Stimulated activated CD4-positive, alpha-beta T cell treated with anti-CD3 and anti-CD28 coated beads, Interleukin-15, amount 100 ng/mL, for 48 hours (primary cell): ENCODE measurements at places on chromosomes 1 and 21.

DNA sequence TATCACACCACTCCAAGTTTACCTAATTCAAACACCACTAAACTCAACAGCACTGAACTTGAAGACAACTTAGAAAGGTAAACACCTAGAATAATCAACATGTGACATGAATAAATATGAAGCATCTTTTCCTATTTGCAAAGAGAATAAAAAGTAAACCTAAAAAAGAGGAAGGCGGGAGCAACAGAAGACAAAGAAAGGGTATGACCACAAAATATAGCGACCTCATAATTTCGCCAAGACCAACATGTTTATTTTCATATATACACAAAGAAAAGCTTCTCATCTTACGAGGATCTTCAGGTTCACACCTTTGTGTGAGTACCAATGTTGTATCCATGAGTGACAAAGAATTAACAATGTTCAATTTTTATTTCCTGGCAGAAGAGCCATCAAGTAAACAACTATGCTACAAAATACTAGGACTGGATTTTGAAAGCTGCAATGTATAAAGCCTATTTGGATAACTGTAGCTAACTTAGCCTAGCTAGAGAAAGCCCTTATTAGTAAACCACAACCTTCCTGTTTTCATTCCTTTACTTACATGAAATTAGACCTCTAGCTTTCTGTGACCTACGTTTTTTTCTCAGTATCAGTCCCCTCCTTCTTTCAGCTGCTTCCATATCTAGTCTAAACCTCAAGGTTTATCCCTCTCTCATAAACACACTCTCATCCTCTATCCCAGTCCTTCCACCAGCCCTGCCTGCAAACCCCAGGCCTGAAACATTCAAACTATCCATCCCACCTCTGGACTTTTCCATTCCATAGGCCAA, 21.3 kb upstream of the PHTF1 start:
- no peak for DNase-seq

DNA sequence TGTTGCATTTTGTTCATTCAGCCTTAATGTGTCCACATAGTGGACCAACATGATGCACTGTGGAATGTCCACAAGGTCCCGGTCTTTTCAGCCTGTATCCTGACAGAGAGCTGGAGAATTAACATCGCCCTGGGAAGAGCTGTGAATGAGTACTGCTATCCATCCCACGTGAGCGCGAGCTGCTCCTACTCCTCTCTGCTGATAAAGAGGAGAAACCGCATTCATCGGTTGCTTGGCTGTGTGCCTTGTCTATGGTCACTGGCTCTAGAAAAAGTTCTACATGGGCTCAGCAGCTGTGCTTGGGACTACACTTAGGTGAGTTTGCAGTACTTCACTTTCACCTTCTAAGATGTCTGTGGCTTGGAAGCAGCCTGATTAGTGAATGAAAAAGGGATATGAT, 31.1 kb upstream of the IGSF5 start:
- DNase-seq = no peak

- DNase-seq = peak; percentile 27
Observed at GRCh38 chr1:1616045-1616790, 918 bp downstream of the MIB2 start.

DNA sequence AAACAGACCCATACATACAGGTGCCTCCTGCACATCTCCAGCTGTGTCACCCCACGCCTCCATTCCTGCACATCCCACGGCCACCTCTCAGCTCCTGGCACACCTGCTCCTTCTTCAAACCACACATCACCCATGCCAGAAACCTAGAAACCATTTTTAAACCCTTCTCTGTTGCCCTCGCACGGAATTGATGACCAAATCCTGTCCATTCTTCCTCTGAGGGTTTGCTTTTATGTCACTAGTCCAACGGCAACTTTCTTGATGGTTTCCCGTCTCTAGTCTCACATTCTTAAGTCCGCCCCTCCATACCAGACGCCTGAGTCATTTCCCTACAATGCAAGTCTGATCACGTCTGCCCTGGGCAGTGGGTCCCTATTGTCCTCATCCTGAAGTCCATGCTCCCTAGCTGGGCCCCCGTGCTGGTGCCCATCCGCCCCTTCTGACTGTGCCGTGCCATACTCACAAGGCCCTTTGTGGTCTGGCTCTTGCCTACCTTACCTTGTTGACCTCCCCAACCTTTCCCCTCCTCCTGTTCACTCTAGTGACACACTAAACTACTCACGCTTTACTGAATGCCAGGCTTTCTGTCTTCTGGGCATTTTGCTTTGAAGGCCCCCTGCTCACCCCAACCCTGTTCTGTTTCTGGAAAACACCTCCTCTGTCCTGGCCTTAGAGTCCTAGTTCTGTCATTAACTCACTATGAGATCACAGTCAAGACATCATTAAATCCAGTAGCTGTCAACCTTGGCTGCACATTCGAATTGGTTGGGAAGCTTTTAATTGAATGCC, 17.6 kb downstream of the SLC2A1 start:
- no peak for DNase-seq

GRCh38 chr1:4699376-4700301, 45.2 kb downstream of the AJAP1 start:
- DNase-seq = no peak

DNA sequence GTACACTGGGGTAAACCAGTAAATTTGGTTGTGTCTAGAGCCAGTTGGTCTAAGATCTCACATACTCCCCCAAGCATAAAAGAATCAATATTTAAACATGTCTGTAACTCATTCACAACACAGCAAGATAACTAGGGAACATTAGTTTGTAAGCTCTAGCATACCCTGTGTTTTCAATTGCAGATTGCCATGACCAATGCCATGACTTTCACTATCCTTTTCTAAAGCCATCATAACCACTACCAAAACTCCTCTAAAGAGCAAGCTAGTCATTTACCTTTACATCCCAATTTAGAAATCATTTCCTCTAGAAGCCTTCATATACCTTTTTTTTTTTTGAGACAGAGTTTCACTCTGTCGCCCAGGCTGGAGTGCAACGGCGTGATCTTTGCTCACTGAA, 56.5 kb upstream of the PLA2G4A start:
- DNase-seq = no peak

DNA sequence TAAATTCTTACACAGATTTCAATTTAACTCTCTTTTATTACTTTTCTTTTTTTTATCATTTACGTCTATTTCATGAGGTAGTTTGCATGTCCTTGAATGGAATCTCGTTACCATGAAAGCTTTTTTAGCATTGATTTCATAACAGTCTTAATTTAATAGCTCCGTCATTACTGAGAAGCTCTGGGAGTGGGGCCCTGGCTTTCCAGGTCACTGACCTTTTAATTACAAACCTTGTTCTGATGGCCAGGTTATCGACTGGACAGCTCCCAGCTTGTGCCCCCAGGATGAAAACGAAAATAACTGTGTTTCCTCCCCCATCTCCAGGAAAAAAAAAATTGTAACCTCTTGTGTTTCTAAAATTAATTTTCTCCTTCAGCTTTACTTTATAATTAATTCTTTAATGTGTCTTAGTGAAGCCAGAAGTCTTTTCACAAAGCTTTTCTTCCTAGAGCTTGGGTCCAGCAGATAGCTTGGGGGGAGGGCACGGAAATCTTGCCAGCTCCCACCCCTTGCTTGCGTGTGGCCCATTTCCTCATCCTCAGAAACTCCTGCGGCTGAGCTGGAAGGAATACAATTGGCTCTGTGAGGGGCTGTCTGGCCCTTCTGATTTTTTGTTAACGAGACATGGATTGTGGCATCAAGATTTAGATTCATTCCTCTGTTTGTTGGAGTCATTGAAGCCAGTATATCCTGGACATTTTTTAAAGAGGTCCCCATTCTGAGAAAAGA, 65.7 kb downstream of the PEX14 start:
- DNase-seq = no peak

GRCh38 chr1:101769520-101769919, 227.2 kb downstream of the OLFM3 start:
- DNase-seq = no peak

- no peak for DNase-seq
Observed at GRCh38 chr1:151681923-151682322, 34.7 kb downstream of the CELF3 start.

GRCh38 chr1:27109103-27109822, 45.7 kb downstream of the SLC9A1 start:
- DNase-seq = peak; percentile 22

DNA sequence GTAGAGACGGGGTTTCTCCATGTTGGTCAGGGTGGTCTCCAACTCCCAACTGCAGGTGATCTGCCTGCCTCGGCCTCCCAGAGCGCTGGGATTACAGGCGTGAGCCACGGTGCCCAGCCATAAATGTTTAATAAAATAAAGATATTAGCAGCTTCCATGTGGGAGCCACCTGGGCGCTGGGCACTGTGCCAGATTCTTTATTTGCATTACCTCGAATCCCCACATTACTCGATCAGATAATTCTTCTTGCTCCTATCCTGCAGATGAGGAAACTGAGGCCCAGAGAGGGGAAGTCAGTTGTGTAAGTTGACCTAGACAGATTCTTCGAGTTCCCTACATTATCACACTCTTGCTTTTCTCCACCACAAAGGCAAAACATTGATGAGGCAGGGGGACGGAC, 24.9 kb upstream of the TENT5B start:
- no peak for DNase-seq
